ENCODE measurements at places on chromosomes 3 and 15.

GRCh38 chr15:37995461-37996347, 61.3 kb downstream of the TMCO5A start:
- no peak for DNase-seq

DNA sequence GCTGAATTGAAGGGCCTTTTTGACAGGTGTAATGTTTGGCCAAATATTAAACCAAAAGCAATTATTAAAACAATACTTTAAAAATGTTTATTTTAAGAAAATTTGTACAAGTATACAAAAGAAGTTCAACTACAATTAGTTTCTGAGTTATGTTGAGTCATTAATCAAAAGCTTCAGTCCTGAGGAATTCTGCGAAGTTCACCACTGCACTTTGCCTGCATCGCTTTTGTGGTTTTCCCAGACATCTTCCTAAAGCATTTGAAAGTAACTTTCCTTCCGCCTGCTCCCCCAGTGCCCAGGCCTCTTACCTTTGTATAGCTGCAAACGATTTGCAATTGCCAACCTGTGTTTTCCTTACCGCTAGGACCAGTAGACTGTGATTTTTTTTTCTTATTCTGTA, 69.5 kb downstream of the KCNAB1 start:
- no peak for DNase-seq

GRCh38 chr3:151976211-151977050, 103.0 kb downstream of the SUCNR1 start:
- DNase-seq: no peak

DNA sequence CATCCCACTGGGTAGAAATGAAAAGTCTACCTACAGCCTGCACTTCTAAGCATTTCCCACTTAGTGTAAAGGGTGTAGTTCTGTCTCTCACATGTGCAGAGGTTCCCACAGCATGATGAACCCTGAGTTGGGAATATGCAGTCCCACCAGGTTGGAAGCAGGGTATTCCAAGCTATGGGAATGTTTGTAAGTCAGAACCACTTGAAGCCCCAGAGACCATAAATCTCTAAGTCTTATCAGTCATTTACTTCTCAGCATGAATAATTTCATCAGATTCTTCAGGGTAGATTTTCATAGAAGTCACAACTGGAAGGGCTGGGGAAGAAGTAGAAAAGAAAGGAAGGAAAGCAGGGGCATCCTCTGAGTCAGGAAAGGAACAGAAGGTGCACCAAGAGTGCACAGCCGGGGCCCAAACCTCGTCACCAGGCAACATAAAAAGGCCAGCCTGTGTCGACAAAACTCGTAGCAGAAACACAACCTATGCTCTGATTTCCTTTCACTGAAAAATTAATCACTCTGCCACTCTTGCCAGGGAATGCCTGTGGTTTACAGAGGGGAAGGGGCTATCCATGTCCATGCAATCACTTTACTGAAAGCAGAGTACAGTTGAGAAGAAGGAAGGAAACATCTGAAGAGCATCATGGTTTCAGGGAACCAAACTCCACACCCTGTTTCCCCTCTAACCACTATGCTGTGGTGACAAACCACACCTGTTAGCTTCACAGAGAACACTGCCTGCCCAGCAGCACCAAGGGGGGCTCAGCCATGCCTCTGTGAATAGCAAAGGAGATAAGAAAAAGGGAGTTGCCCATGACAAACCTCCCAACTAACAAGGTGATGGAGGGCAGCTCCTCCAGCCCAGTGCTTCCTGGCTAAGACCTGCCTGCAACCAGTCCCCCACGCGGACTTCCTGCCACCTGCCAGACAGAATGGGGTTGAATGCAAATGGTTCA, 40.5 kb downstream of the SH3BP5 start:
- peak; percentile 43 for DNase-seq

GRCh38 chr3:20108869-20109268, 68.6 kb downstream of the KAT2B start:
- no peak for DNase-seq

DNA sequence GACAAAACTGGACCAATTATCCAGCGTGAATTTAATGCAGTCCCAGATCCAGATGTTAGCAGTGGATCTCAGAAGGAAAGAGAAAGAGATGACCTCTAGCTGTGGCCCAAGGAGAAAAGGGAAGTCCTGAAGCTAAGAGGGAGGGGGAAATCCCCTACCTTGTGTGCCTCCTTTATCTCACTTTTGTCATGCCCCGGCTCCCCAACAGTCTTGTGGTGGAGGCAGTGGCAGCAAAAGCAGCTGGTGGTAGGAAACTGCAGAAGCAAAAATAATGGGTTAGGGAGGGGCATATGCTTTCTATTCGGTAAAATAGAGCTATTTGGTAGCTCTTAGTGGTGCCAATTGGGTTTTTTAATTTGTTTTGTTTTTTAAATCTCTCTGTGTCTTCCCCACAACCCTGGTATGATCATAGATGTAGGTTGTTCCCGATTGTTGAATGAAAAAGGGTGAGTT, 56.5 kb downstream of the MCTP2 start:
- peak; percentile 11 for DNase-seq

DNA sequence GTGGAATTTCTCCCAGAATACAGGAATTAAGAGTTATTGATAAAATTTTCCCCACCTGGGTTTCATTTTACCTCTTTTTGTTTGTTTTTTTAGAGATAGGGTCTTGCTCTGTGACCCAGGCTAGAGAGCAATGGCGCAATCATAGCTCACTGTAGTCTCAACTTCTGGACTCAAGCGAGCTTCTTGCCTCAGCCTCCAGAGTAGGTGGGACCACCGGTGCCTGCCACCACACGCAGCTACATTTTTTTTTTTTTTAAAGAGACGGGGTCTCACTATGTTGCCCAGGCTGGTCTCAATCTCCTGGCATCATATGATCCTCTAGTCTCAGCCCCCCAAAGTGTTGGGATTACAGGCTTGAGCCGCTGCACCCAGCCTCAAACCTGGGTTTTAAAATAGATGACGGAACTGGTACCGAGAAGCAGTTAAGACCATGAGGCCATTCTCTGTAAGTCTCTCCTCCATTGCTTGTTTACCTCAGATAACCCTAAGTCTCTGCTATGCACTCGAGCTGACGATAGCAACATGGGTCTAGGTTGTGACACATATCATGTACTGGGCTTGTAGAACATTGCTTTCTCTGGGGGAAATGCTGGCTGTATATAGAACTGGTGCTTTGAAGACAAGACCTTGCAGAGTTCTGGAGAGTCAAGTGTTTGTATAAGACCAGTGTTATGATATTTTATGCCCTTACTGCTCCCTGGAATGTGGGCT, 16.4 kb downstream of the ETV5 start:
- DNase-seq: no peak

GRCh38 chr3:133881939-133882825, 13.5 kb downstream of the RAB6B start:
- DNase-seq: no peak

DNA sequence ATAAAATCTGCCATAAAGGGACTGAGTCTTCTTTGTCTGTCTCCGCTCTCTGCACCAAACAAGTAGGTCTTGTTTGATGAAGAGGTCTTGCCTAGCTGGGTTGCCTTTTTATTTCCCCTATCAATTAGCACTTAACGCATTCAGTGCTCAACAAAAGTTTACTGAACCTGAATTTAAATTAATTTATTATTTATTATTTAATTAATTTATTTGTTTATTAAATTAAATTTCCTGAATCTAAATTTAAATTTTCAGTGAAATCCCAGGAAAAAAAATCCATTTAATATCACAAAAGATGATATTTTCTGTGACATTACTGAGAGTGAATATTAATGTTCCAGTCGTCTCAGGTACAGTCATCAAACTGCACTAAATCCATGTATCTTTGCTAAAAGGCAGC, 164.9 kb upstream of the AGTR1 start:
- DNase-seq: no peak

DNA sequence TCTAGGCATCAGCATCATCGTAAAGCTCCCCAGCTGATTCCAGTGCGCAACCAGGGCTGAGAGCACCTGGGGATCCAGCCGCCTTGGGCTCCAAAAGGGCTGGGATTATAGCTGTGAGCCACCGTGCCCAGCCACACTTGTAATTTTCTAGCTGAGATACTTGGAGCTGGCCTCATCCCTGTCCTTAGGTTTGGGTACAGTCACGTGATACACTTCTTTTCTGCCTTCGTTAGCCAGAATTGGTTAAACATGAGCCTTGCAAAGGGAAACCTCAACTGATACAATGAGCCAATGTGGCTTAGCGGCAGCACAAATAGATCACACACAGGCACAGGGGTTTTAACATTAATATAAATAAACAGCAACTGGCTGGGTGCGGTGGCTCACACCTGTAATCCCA, 69.8 kb upstream of the GCNT3 start:
- DNase-seq: no peak

- DNase-seq: no peak
Observed at GRCh38 chr3:17765819-17766472, 23.5 kb upstream of the TBC1D5 start.

DNA sequence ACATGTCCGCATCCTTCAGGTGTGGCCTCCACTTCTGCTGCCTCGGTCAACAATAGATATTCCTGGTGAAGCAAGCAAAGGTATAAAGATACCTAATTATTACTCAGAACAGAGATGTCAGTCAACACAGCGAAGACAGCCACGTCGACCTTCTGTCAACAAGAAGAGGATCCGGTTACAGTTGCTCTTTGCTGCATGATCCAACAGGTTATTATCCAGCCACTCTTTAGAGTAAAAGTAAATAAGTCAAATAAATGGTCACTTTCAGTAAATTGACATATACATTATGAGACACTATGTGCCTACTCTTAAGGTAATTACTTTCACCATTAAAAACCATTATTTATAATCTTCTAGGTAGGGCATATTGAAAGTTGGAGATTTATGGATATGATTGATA, 356.8 kb upstream of the ATP11B start:
- no peak for DNase-seq

- DNase-seq: no peak
Observed at GRCh38 chr3:129182390-129183185, 1.1 kb downstream of the CNBP start.

DNA sequence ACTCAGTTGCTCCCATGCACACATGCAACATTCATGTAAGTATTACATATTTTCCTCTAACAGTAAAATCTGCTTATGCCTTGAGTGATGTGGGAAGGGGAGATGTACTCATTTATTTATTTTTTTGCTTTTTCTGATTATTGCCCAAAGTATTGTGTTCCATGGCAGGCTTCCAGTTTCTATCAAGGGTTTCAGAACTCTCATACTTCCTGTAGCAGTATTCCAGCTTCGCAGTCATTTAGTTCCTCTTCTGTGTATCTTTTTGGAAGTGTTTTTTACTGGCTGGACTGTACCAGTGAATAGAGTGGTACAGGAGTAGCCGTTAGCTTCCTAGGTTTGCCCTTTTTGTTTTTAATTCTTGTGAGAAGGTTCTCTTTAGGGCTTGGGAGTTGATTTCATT, 26.9 kb downstream of the RAB11A start:
- no peak for DNase-seq

DNA sequence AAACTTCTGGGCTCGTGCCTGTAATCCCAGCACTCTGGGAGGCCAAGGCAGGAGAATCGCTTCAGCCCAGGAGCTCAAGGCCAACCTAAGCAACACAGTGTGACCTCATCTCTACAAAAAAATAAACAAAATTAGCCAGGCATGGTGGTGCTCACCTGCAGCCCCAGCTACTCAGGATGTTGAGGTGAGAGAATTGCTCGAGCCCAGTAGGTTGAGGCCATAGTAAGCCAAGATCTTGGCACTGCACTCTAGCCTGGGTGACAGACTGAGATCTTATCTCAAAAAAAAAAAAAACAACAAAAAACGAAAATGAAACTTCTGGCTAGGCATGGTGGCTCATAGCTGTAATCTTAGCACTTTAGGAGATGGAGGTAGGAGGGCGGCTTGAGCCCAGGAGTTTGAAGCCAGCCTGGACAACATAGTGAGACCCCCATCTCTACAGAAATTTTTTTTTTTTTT, 53.7 kb downstream of the PIK3CB start:
- peak; percentile 19 for DNase-seq

DNA sequence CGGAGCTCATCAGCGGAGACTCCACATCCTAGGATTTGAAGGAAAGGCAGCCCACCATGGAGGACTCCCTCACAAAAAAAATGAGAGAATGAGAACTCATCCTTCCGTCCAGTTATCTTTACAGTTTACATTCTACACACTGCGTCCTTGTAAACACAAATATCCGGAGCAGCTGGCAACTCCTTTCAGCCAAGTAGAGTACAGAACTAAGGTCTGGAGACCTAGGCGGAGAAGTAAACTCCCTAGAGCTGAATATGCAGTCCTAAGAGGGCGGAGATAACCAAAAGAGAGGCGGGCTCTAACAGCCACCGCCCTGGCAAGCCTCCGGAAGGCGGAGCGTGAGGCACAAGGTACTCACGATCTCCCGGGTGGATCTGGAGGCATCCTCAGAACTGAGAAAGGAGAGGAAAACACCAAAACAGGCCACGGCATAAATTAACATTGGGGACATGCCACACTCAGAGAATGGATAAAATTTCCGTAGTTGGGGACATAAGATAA, 924 bp upstream of the SIN3A start:
- peak; percentile 74 for DNase-seq

DNA sequence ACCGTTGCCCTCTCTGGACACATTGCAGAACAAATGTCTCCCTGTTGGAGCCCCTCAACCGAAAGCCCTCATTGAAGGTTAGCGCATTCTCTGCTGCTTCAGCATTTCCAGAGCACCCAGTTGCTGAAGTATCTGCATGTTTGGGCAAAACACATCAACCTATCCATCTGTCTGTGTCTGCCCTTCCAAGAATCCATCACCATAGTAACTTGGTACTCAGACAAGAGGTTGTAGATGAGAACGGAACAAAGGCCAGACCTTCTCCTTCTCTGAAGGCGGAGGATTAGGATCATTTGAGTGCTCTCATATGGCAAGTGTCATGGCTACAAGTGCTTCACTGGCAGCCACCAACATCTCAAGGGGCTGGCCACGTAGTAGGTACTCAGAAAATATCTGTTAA, 23.1 kb upstream of the RHO start:
- no peak for DNase-seq

DNA sequence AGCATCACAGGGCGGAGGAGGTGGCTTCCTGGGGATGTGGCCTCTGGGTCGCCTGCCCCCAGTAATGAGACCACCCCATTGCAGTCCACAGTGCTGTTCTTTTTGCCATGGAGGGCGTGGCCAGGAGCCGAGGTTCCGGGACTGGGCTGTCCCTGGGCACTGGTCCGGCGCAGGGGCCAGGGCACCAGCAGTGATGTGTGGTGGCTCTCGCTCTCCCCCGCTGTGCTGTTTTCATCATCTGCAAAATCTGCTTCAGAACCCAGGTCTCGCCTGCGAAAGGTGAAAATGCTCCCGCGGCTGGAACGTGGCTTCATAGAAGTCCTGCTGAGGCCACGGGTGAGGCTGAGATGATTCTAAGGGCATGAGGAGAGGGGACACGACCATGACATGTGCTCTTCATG, 45.8 kb downstream of the SCN5A start:
- DNase-seq: no peak

DNA sequence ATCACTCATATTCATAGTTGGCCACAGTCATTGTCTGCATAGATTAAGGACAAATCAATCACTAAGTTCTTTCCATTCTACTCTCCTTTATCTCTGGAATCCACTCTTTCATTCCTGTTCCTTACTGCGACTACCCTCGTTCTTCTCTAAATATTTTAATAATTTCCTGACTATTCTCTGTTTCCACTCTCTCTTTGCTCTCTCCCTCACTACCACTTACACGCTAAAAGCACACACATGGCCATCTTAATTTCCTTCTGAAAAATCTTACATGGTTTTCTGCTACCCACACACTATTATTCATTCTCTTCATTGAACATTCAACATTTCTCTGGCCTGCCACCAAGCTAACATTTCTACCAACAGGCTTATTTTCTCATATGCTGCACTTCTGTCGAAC, 279.6 kb upstream of the PLSCR5 start:
- DNase-seq: no peak

- no peak for DNase-seq
Observed at GRCh38 chr3:134829721-134830120, 34.7 kb downstream of the EPHB1 start.

Measured in activated CD4-positive, alpha-beta T cell treated with anti-CD3 and anti-CD28 coated beads for 4 hours (primary cell).